ENCODE measurements at places on chromosomes 16 and 17. TPM values are rescaled to one million over a fixed set of nuclear protein-coding genes. Genes with fewer than 3 reads are reported as not detected.

Gene DNAI2
- total RNA-seq, result not detected

Gene TEKT1
- total RNA-seq, result not detected

Gene ATMIN
- total RNA-seq, result 40.0 TPM

DNA sequence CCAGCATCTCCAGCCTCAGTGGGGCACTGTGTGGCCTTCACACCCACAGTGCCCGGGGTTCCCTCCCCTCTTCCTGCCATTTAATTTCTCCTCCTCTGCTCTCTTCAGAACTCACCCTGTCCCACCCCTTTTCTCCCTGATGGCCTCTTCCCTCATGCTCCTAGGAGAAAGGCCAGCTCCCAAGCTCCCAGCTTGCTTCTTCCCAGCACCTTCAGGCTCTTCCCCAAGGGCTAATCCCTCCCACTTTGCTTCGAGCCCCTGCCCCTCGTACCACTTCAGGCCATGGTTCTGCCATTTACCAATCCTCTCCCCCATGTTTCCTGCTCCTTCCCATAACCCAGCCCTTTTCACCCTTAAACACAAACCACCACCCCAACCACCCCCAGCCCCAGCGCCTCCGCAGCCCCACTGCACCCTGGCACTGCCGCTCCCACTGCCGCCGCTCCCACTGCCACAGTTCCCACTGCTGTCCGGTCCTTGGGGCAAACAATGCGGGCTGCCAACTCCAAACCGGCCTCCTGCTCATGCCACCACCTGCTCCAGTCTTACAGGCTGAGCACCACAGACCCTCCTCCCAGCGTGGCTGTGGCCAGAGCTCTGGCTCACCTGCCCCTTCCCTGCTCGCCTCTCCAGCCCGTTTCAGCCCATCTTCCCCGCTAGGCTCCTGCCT lies 28.6 kb downstream of the ADAM11 start:
- no peak for DNase-seq

DNA sequence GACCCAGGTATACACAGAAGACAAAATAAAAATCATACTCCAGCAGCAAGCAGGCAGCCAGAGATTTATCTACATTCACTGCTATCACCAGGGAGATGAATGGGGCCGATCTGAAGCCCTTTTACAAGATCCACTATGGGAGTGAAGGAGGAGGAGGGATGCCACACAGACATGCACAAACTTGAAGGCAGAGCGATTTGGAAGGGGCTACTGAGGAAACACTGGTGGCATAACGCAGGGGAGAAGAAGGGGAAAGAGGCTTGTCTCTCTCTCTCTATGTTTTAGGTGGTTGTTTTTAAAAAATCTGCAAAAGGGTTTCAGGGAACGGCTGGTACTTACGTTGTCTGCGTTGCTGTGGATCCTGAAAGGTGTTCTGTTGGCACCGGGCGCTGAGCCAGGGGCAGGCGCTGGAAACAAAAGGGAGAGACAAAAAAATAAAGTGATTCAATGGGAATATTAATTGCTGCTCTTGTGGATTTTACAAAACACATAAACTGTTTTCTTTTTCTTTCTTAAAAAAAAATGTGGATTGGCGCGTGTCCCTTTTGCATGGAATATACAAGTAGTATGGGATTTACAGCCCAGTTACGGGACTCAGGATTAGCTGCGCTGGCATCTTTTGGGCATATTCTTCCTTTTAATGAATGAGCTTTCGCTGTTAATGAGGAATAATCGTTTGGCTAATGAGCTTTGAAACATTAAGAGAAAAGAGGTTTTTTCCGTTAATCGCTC lies 255.3 kb upstream of the PMFBP1 start:
- no peak for DNase-seq

- DNase-seq, result no peak
Measured at GRCh38 chr17:81245024-81245664, 6.0 kb downstream of the NDUFAF8 start.

DNA sequence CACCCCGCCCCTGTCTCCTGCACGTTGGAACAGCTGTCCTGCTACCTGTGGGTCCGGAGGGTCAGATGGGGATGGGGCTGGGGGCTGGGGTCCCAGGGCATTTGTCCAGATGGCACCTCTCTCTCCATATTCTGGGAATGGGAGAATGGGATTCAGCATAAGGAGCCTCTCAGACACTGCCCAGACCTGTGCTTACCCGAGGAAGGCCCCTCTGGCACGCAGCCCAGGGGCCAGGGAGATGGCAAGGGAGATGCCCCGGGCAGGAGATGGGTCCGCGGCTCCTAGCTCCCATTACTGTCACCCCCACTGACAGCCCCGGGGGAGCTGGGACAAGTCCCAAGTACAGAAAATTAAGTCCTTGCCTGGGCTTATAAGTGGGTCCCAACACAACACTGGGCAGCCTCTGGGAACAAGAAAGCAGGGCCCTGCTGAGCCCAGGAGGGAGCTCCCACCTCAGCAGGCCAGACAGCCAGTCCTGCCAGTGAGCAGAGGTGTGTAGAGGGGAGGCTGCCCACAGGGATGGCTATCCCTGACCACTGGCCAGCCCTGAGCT lies 1.8 kb downstream of the VASN start:
- no peak for DNase-seq

DNA sequence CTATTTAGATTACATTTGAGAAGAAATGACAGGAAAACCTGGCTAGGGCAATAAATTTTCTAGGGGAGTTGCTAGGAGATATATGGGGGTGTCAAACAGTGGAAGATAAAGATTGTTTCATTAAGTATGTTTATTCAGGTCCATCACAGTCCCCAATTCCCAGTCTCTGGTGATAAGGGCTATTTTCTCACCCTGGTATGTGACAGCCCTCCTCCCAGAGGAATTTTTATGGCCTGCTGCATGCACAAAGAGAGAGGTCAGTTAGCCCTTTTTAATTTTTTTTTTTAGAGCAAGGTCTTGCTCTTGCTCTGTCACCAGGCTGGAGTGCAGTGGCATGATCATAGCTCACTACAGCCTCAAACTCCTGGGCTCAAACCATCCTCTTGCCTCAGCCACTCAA lies 53.6 kb upstream of the ATF7IP2 start:
- DNase-seq, result no peak

DNA sequence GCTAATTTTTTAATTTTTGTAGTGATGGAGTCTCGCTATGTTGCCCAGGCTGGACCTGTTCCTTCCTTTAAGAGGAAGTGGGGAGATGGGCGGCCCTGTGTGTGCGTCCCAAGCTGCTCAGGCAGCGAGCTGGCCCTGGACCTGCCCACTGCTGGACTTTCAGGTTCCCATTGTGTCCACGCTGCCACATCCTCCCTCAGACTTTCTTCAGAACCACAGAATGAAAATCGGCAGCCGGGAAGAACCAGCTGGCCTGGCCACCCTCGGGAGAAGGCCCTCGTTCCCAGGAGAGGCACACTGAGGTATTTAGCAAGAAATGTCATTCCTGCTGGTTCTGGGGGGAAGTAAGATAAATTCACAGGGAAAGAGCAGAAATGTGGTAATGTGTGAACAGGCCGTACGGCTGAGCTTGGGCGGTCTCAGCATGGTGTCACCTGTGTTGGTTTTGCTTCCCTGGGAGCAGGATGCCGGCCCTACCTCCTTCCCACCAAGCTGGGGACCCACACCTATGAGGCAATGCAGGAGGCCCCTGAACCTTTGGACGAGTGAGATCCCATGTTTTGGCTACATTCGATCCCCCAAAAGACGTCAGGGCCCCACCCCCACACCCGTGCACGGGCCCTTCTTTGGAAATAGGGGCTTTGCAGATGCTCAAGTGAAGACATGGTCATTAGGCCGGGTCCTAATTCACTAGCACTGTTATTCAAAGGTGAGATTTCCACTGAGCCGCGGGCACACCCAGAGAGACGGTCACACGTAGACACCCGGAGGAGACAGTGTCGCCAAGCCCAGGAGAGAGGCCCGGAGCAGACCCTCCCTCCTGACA lies 35.9 kb upstream of the ZNF469 start:
- DNase-seq, result no peak

DNA sequence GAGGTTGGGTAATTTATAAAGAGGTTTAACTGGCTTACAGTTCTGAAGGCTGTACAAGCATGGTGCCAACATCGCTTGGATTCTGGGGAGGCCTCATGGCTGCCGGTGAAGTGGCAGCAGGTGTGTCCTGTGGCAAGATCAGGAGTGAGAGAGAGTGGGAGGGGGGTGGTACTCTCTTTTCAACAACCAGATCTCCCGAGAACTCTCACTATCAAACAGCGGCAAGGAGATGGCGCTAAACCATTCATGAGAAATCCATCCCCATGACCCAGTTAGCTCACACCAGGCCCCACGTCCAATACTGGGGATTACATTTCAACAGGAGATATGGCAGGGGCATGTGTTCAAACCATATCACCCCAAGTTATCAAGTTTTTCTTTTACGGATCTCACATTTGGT lies 44.0 kb upstream of the CBX4 start:
- no peak for DNase-seq

DNA sequence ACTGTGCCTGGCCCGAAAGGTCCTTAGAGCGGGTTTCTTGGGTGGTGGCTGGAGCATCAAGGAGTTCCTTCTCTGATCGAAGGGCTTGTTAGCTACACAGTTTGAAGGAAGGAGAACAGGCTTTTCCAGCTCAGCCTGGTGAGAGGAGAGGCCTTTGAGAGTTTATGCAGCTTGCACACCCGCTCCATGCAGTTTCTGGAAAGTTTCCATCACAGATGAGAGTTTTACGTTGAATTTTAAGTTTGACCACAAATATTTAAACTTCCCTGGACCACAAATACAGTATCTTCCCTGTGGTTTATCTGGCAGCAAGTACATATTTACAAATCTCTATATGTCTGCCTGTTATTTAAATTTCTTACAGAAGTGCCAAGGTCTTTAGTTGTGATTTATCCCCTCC lies 56.8 kb downstream of the HIC1 start:
- DNase-seq, result no peak

- no peak for DNase-seq
Measured at GRCh38 chr17:80956321-80957190, 35.1 kb upstream of the CHMP6 start.

DNA sequence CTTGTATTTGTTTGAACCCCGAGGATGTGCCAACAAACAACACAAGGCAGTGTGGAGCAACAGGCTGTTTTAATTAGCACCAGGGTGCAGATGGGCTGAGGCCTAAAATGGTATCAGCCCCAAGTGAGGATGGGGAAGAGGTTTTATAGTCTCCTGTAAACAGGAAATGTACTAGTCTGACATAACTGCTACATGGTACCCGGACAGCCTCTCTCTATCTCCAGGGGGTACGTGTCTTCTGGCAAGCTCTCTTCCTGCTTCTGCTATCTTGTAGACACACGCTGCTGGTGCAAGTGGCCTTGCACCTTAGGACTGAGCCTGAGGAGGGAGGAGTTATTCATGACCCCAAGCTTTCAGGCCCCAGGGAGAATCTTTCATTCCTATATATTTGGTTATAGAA lies 2451.0 kb downstream of the TP53TG3F start:
- no peak for DNase-seq

- DNase-seq, result peak; percentile 76
Measured at GRCh38 chr17:17568772-17569195, 22.7 kb downstream of the PEMT start.

GRCh38 chr17:76360461-76360860 lies 6.7 kb upstream of the PRPSAP1 start:
- DNase-seq, result no peak

GRCh38 chr17:55822028-55822427 lies 71.2 kb downstream of the PCTP start:
- no peak for DNase-seq

- DNase-seq, result peak; percentile 88
Measured at GRCh38 chr17:42819939-42820535, 4.0 kb downstream of the BECN1 start.

DNA sequence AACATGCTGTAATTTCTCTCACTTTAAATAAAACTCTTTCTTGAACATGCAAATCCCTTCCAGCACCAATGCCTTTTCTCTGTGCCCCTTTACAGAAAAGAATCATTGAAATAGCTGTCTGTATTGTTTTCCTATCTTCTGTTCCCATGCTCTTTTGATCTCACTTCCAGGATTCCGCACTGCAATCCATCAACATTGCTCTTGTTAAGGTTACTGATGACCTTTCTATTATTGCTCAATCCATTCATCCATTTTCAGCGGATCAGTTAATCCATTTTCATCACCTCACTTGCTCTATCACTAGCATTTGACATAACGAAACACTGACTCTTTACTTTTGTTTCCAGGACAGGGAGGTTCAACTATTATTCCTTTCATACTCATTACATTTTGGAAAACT lies 130.5 kb downstream of the ABCA8 start:
- DNase-seq, result no peak

GRCh38 chr17:33904476-33904875 lies 350.6 kb upstream of the CCL2 start:
- no peak for DNase-seq

DNA sequence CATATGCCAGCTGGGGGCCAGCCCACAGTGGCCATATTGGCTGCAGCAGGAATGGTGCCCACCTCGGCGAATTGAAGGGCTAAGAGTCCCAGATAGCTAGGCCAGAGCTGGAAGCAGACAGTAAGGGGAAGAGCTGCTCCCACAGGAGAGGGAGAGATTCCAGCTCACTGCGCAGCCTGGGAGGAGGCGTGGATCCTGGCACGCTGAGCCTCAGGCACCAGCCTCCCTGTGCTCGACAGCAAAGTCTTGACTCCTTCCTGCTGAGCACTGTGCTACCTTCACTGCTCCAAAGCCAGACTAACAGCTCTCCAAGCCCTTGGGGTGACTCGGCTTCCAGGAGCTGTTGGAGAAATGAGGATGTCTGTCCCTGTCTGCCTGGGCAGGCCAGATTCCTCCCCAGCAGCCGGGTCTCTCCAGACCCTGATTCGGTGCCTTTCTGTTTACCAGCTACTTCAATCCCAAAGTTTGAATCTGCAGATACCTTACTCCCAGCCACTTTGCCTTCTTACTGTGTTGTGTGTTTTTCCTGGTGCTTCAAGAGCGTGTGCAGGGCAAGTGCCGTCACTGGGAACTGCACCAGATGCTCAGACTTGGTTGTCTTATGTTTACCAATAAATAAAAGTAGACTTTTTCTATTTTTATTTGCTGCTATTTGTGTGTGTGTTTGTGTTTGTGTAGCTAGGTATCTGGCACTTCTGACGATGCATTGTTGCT lies 9.1 kb downstream of the CBX2 start:
- no peak for DNase-seq

GRCh38 chr17:51118330-51119195 lies 2.1 kb downstream of the SPAG9 start:
- peak; percentile 65 for DNase-seq
